ENCODE measurements at places on chromosomes 11 and 22.

GRCh38 chr22:39943953-39944872 is 16.0 kb upstream of the TMA7B start:
- DNase-seq = no peak

DNA sequence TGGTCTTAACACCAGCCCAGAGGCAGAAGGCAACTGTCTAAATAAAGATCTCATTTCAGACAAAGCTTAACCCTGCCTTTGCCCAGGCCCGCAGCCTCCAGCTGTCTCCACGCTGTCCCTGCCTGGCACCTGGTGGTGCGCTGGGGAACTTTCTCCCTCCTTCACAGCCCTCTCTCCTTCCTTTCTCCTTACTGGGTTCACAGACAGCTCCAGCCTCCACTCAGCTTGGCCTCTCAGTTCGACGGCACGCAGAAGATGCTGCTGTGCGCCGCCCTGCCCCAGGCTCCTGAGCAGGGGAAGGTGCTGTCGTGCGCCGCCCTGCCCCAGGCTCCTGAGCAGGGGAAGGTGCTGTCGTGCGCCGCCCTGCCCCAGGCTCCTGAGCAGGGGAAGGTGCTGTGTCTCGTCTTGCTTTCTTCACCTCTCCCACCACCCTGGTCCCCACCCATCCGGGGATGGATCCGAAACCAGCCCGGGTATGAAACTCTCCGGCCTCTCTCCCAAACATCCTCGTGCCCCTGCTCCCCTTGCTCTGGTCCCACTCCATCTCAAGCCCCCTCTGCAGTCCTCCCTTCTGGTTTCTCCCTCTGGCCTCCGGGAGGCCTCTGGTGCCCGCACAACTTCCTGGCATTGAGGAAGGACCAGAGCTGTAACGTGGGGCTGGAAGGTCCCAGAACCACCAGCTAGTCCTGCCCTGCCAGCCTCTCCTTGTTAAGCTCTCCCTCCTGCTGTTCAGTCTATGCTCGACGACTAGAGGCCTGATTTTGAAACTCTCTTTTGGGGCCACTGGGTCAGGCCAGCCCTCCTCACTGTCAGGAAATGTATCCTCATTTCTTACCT is 22.9 kb upstream of the JAM3 start:
- peak; percentile 68 for DNase-seq

DNA sequence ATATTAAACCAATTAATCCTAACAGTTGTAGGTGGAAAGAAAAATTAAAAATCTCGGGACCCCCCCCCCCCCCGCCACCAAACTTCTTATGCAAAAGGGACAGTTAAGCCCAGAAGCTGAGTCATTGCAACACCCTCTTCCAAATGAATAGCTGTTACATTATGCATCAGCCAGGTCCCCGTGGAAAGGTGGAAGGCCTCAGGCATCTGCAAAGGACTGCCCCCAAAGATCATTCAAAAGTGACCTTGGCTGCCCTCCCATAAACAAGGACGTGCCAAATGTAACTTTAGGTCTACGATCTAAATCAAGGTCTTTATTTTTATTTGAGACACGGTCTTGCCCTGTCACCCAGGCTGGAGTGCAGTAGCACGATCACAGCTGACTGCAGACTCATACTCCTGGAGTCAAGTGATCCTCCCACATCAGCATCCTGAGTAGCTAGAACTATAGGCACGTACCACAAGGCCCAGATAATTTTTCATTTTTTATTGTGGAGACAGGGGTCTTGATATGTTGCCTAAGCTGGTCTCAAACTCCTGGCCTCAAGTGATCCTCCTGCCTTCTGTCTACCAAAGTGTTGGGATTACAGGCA is 22.8 kb downstream of the SYN3 start:
- no peak for DNase-seq

GRCh38 chr11:6285019-6285418 is 25.4 kb downstream of the CCKBR start:
- no peak for DNase-seq
